Ammon's horn (tissue), 1 donor: ENCODE measurements at places on chromosomes 16 and 17.
A peak's percentile ranks its signal among the peaks of the same experiment; 100 is the strongest.

DNA sequence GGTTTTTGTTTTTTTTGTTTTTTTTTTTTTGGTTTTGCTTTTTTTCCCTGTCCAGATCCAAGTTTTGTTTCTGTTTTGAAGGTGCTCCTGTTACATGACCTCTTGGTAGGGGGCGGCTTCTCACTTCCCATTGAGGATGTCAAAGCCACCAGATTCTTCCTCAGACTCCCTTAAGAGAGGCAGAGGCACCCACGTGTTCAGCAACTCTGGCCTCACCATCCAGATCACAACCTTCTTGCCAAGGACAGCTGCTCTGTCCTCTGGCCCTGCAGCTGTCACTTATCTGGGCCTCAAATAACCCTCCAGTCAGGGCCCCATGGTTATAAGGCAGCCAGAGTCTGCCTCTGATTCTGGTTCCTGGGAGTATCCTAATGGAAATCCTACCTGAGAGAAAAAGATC is 208.5 kb downstream of the STX8 start:
- DNase-seq: peak; percentile 28

DNA sequence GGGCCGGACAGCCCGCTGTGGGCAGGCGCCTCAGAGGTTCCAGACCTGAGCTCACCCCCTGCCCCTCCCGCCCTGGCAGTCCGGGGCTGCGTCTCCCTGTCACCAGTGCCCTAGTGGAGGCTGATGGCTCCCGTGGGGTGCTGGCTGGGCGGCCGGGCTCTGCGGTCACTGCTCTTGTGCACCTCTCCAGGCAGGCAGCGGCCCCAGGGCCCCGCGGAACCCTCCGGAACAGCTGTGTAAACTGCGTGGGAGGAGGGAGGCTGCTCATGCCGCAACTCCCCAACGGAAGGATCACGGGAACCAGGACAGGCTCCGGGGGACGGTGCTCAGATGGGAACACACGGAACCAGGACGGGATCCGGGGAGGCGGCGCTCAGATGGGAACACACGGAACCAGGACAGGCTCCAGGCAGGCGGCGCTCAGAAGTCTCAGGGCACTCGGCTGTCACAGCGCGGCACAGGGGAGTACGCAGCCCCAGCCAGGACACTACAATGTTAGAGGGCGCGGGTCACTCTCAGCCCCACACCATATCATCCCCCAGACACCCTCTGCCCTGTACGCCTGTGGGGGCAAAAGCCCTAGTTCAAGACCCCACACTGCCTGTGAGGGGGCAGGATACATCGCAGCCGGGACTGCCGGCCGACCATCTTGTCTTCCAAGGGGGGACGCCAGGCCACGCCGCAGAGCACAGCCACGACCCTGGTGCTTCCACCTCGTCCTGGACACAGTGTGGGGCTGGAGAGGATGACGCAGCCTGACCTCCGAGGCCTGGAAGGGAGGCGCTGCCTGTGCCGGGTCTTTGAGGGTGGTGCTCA is 74.0 kb upstream of the GNG13 start:
- no peak for DNase-seq

GRCh38 chr17:78341559-78342448 is 18.1 kb downstream of the SOCS3 start:
- peak; percentile 69 for DNase-seq

DNA sequence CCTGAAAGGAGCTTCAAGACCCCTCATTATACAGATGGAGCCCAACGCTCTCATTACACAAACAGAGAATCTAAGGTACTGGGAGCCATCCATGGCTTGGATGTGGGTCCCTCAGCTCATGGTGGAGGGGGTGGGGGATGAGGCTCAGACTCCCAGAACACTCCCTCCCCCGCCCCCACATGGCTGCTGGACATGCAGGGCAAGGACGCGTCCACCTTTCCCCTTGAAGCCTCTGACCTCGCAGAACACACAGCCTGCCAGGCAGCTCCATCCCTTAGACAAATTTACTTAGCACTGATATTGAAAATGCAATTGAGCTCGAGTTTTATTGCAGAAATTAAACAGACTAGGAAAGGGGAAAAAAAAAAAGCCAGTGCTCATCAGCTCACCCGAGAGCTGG is 203.9 kb downstream of the ZNF423 start:
- DNase-seq: no peak

- no peak for DNase-seq
Measured at GRCh38 chr16:20084624-20085226, 11.0 kb upstream of the GPR139 start.

- no peak for DNase-seq
Measured at GRCh38 chr16:24511174-24511573, 28.2 kb upstream of the RBBP6 start.
